ENCODE measurements at places on chromosomes 16 and 17.

GRCh38 chr16:67954421-67955196 is 10.7 kb upstream of the LCAT start:
- DNase-seq: no peak

DNA sequence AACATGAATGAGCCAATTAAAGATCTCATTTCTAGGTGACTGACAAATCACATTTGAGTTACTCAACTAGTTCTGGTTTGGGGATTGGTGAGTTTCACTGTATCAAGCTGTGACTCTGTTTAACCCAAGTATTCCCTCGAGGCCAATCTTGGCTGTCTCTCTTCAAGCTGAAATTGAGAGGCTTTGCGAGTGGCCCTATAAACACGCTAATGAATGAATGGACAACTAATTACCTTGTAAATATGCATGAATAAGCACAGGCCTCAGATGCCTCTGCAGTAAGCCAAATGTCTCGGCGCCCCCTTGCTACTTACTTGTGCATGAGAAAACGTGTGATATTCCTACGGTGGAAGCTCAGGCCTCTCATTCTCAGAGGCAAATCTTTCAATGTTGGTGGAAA is 450.3 kb upstream of the PSMD7 start:
- DNase-seq: no peak

DNA sequence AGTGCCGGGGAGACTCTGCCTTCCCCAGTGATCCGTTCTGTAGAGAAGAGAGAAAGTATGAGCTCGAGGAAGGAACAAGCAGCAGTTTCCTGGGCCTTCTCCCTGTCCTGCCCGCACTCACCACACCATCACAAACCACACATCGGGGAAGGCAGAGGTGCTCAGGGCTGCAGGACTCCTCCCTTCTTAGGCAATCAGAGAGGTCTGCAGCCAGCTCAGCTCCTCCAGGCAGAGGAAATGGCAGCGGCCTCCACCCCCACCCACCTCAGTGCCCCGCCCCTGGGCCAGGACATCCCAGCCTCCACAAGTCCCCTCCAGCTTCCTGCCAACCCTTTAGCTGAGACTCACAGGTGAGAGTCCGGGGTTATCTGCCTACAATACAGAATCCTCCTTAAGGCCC is 2.0 kb downstream of the ZNF319 start:
- peak; percentile 78 for DNase-seq

- no peak for DNase-seq
Observed at GRCh38 chr16:19382084-19382801, 35.4 kb upstream of the TMC5 start.

DNA sequence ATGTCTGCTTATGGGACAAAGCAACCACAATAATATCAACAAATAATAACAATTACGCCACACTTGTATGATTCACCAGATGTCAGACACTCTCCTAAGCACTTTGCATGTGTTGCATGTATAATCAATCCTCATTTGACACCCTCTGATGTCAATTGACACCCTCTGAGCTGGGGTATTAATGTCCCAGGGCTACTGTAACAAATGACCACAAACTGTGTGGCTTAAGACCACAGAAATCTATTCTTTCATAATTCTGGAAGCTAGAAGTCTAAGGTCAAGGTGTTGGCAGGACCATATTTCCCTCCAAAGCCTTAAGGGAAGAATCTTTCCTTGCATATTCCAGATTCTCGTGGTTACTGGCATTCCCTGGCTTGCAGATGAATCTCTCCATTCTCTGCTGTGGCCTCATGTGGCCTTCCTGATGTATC is 112.7 kb downstream of the NPIPB5 start:
- no peak for DNase-seq

DNA sequence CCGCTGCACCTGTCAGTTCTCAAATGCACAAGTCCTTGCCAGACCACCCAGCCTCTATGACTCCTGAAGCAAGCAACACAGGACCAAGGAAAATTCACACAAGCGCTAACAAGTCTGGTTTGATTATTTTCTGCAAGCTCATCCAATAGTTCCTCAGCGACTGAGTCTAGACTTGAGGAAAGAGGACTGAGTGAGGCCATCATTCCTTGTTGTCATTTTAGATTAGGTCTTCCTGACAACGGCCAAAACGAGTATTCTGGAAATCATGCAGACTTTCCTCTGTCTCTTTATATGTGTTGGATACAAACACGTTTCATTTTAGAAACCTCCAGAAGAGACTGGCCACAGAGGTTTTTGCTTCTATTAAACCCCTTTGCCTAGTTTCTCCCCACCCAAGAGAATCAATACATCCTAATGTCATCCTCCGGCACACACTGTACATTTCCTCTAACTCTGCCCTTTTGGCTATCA is 561 bp downstream of the CCDC47 start:
- DNase-seq: no peak

- DNase-seq: peak; percentile 27
Observed at GRCh38 chr17:65690626-65691310, 129.3 kb upstream of the AXIN2 start.

- peak; percentile 87 for DNase-seq
Observed at GRCh38 chr17:20009302-20010098, at the start of gene SPECC1. Gene SPECC1 (plus strand): TSS chr17:20009359. CDS start chr17:20096652, 87,293 bp downstream.

Measured in activated naive CD4-positive, alpha-beta T cell treated with anti-CD3 and anti-CD28 coated beads for 36 hours (primary cell).